Naive B cell (primary cell): ENCODE measurements at places on chromosomes 16 and 17. TPM values are rescaled to one million over a fixed set of nuclear protein-coding genes. Genes with fewer than 3 reads are reported as not detected.

Gene QRICH2
- not detected for polyA plus RNA-seq

Gene NEUROD2
- polyA plus RNA-seq, result not detected

Gene RFNG
- polyA plus RNA-seq, result 6.9 TPM

Gene TBC1D3K
- polyA plus RNA-seq, result not detected

GRCh38 chr17:42200706-42201457 is 6.6 kb upstream of the GHDC start:
- H3K27me3 ChIP-seq, result no peaks in the 10 kb centered on the region
- H3K27ac ChIP-seq, result peak overlapping the region; percentile 80
- H3K4me3 ChIP-seq, result no peak overlapping the region
- DNase-seq, result no peak
- H3K36me3 ChIP-seq, result no peaks in the 10 kb centered on the region

- no peak for DNase-seq
- H3K27ac ChIP-seq, result no peak overlapping the region
- peaks cover 13% of the 10 kb centered on the region for H3K27me3 ChIP-seq
- no peaks in the 10 kb centered on the region for H3K36me3 ChIP-seq
Measured at GRCh38 chr16:26816885-26817571, 249.7 kb upstream of the C16orf82 start.

- DNase-seq, result no peak
- H3K4me3 ChIP-seq, result no peak overlapping the region
- H3K27me3 ChIP-seq, result no peaks in the 10 kb centered on the region
- H3K27ac ChIP-seq, result peak overlapping the region; percentile 33
Measured at GRCh38 chr17:27644586-27644985, 13.6 kb downstream of the LGALS9 start.

DNA sequence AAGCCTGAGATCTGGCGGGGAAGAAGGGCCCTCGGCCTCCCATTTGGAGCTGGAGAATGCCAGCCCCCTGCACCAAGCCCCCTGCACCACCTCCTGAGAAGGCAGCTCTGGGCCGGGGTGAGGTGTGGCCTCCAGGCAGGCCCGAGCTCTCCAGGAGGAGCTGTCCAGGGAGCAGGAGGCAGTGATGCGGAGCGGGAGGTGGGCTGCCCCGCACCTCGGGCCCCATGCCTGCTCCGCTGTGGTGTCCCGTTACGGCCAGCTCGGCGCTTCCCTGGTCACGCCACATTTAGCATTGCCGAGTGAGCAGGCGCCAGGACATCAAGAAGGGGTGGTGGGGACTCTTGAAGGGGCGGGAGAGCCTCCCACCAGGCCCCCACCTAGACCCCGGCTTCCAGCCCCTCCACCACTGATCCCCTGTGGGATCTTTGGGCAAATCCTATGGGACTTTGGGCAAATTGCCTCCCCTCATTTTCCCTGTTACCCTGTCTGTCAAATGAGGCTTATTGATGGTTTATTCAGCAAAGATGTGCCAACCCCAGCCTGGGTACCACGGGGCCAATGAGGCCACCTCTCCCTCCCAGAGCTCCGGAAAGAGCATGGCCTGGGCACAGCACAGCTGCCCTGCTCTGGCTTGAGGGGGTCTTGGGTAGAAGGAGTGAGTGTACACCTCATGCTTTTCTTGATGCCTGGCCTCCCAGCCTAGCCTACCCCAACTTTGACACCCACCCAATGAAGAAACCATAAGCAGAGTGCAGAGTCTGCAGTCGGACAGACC is 15.3 kb downstream of the FOXN1 start:
- H3K4me1 ChIP-seq, result peaks cover 6% of the 10 kb centered on the region
- H3K27me3 ChIP-seq, result peaks cover 4% of the 10 kb centered on the region
- H3K27ac ChIP-seq, result no peak overlapping the region
- H3K36me3 ChIP-seq, result no peaks in the 10 kb centered on the region
- no peak for DNase-seq

GRCh38 chr17:50511058-50511457 is 2.8 kb downstream of the MYCBPAP start:
- H3K27me3 ChIP-seq, result peaks cover 13% of the 10 kb centered on the region
- H3K4me1 ChIP-seq, result peaks cover 12% of the 10 kb centered on the region
- DNase-seq, result no peak
- H3K36me3 ChIP-seq, result no peaks in the 10 kb centered on the region

- peak overlapping the region; percentile 100 for H3K27ac ChIP-seq
- peaks cover 86% of the 10 kb centered on the region for H3K4me1 ChIP-seq
- DNase-seq, result no peak
- H3K27me3 ChIP-seq, result no peaks in the 10 kb centered on the region
Measured at GRCh38 chr17:77326076-77326591, 185.4 kb downstream of the SEC14L1 start.

GRCh38 chr16:20004931-20005330 is 68.8 kb downstream of the GPR139 start:
- no peak overlapping the region for H3K27ac ChIP-seq
- DNase-seq, result no peak
- H3K4me3 ChIP-seq, result no peak overlapping the region
- no peaks in the 10 kb centered on the region for H3K4me1 ChIP-seq
- no peaks in the 10 kb centered on the region for H3K27me3 ChIP-seq

DNA sequence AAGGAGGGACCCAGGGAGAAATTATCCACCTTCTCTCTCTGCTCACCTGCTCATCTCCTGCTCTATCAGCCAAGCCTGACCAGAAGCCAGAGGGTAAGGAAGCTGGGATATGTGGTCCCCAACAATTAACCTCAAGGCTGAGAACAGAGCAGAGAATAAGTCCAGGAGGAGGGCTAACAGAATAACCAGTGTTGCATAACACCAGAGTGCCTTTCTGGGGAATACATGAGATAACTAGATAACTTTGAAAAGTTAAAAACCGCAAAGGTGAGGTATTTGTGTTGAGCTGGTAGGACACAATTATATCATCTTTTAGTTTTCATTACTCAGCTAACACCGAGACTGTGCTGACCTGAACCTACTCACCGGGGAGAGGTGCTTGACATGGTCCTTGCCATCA is 180.8 kb downstream of the SALL1 start:
- H3K27me3 ChIP-seq, result peaks cover 14% of the 10 kb centered on the region
- no peak overlapping the region for H3K27ac ChIP-seq
- no peak for DNase-seq
- H3K4me1 ChIP-seq, result peaks cover 7% of the 10 kb centered on the region
- H3K36me3 ChIP-seq, result no peaks in the 10 kb centered on the region

GRCh38 chr17:59641799-59642484 is 22.2 kb downstream of the CLTC start:
- H3K27ac ChIP-seq, result peak overlapping the region; percentile 81
- H3K4me3 ChIP-seq, result peak overlapping the region; percentile 78
- peak; percentile 72 for DNase-seq
- peaks cover 7% of the 10 kb centered on the region for H3K36me3 ChIP-seq
- H3K27me3 ChIP-seq, result no peaks in the 10 kb centered on the region
- H3K4me1 ChIP-seq, result peaks cover 64% of the 10 kb centered on the region

DNA sequence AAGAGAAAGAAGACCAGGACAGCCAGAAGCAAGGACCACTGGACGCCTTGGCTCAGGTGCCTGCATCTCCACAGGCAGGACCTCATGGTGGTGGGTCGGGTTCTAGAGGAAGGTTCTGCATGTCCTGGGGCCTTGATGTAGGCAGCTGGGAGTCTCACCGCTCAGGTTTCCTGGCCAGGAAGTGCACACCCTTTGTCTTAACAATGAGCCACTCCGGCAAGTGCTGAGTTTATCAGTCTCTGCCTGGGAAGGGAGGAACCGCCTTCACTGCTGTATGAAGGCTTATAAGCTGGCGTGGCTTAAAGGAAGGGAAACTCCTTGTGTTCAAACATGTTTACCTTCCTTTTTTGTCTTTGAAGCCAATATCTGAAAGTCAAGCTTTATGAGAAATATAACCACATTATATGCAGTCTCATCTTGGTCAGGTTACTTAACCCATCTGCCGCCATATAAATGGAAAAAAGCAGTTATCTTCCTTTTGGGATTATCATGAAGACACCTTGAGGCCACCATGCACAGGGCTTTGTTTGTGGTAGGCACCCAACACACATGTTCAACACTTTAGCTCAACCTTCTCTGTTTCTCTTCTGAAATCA is at the start of gene ST6GALNAC1:
TSS of gene ST6GALNAC1 (minus strand) at position 205 of the 596 bp plus-strand sequence. CDS start at position 86, 119 bp downstream.
- no peak for DNase-seq
- H3K4me3 ChIP-seq, result no peak within 1 kb of the TSS
- no peak within 1 kb of the TSS for H3K27ac ChIP-seq
- H3K27me3 ChIP-seq, result peaks cover 29% of the 10 kb centered on the region
- peaks cover 5% of the 10 kb centered on the region for H3K36me3 ChIP-seq

DNA sequence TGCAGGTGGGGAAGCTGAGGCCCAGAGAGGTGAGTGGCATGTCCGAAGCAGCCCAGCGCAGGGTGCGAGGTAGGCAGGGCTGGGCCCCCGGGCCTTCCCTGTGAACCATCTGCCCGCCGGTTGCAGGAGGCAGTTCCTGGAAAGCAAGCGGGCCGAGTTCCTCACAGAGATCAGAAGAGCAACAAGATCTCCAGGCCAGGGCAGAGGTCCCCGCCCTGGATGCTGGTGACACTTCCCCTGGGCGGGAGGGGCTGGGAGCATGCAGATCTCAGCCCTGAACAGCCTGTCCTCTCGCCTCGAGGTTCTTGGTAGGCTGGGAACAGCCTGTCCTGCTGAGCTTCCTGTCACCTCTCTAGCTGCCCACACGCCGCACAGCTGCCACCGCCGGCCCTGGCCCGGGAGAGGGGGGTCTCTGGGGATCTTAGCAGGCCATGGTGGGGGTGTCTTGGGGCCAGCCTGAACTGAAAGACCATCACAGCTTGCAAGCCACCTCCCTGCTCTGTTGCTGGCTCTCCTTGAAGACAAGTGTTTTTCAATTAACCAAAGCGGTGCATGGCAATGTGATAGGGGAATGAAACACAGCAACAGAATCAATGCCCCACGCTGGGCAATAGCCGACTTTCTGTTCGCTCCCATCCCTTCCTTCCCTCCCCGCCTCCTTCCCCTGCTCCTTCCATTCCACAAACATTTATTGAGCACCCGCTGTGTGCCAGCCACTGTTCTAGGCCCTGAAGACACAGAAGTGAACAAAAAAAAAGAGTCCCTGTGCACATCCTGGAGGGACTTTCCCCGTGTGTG is 31.7 kb downstream of the SOCS1 start:
- peak overlapping the region; percentile 76 for H3K27ac ChIP-seq
- H3K4me3 ChIP-seq, result peak overlapping the region; percentile 87
- H3K27me3 ChIP-seq, result no peaks in the 10 kb centered on the region
- peaks cover 18% of the 10 kb centered on the region for H3K4me1 ChIP-seq
- no peaks in the 10 kb centered on the region for H3K36me3 ChIP-seq

DNA sequence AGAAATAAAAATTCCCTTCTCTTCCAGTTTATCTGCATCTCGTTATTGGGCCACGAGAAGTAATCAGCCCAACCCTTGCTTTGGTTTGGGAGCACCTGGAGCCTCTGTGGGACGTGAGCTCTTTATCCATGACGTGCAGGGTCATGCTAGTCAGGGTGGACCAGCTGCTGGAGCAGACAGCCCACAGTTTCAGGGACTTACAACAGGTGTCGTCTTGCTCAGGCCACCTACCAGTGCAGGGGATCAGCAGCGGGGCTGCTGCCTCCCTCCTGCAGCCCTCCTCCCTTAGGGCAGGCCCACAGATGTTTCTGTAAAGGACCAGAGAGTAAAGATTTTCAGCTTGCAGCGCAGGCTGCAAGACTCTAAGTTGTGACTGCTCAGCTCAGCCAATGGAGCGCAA is 16.9 kb downstream of the ADAD2 start:
- no peak overlapping the region for H3K27ac ChIP-seq
- no peaks in the 10 kb centered on the region for H3K36me3 ChIP-seq
- no peaks in the 10 kb centered on the region for H3K4me1 ChIP-seq
- no peaks in the 10 kb centered on the region for H3K27me3 ChIP-seq
- DNase-seq, result no peak
- no peak overlapping the region for H3K4me3 ChIP-seq

GRCh38 chr16:17138801-17139200 is 332.0 kb downstream of the XYLT1 start:
- H3K36me3 ChIP-seq, result peaks cover 33% of the 10 kb centered on the region
- no peaks in the 10 kb centered on the region for H3K27me3 ChIP-seq
- no peak for DNase-seq
- H3K4me1 ChIP-seq, result peaks cover 11% of the 10 kb centered on the region
- H3K27ac ChIP-seq, result no peak overlapping the region

DNA sequence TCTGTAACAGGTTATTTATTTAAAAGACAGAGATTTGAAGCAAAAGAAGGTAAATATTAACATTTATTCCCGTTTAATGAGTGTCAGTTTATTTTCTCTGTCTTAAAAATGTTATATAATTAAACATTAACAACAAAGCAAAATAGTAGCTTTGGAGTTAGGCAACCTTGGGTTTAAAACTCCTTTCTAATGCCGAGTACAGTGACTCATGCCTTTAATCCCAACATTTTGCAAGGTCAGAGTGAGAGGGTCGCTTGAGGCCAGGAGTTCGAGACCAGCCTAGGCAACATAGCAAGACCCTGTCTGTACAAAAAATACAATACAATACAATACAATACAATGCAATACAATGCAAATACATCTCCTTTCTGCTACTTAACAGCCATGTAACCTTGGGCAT is 128.7 kb downstream of the CHD9 start:
- no peaks in the 10 kb centered on the region for H3K4me1 ChIP-seq
- peaks cover 31% of the 10 kb centered on the region for H3K36me3 ChIP-seq
- no peak overlapping the region for H3K27ac ChIP-seq
